ENCODE measurements at places on chromosomes 3 and 15.

DNA sequence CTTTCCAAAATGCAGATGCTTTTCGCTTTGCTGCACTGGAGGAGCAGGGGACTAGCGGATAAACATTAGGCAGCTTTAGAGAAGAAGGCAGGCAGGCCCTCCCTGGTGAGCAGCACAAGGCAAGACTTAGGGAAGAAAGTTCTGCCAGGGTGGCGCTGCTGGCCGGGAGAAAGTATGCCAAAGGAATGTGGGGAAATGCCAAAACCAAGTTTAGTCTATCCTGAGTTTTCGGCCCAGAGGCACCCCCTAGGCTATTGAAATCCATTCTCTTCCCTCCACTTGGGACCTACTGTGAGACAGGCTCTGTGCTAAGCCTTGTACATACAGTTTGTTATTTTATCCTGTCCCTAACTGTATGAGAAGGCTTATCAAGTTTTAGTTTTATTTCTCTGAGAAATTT is 9.2 kb downstream of the SHC4 start:
- no peak for DNase-seq

- DNase-seq, result no peak
Measured at GRCh38 chr3:127745656-127746399, 73.1 kb downstream of the ABTB1 start.

DNA sequence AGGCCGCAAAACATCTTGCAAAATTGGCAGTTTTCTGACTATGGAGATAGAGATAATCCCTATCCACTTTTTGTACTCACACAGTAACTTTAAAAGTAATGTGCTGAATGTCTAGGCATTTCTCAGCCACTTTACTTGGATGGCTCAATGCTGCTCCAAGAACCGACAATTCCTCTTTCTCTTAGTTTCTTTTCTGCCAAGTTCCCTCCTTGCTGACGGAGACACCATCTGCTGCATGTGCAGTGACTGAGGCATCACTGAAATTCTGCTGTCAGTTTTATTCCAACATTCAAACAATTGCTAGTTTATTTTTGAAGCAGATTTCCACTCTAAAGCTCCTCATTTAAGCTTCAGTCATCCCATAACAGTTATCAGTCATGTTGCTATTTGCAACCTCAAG is 116.0 kb upstream of the RBMS3 start:
- DNase-seq, result no peak

- DNase-seq, result no peak
Measured at GRCh38 chr3:51680196-51680595, 9.1 kb downstream of the TEX264 start.

DNA sequence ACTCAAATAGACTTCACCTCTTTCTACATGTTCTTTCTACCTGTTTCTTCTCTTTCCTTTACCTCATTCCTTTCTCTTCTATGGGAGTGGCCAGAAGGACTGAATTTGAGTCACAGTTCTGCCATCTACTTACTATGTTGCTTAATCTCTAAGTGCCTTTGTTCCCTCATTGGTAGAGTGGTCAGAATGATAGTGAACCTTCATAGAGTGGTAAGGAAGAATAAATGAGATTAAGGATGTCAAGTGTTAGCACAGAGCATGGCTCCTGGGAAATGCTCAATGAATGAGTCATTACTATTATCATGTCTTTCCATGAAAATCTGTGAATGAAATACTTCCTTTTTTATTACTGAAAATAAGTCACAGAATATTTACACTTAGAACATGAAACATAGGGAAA is 17.5 kb downstream of the TMEM207 start:
- no peak for DNase-seq

DNA sequence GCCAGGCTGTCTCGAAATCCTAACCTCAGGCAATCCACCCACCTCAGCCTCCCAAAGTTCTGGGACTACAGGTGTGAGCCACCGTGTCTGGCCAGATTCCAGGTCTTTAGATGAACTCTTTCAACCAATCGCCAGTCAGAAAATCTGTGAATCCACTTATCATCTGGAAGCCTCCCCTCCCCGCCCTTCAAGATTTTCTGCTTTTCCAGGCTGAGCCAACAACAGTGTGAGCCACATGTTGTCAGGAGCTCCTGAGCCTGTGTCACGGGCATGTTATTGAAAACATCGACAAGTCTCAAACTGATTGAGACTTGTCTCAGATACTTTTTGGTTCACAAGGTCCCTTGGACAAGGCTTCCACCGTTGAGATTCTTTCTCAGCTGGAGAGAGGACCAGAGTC is 52.0 kb upstream of the TRPM1 start:
- no peak for DNase-seq

DNA sequence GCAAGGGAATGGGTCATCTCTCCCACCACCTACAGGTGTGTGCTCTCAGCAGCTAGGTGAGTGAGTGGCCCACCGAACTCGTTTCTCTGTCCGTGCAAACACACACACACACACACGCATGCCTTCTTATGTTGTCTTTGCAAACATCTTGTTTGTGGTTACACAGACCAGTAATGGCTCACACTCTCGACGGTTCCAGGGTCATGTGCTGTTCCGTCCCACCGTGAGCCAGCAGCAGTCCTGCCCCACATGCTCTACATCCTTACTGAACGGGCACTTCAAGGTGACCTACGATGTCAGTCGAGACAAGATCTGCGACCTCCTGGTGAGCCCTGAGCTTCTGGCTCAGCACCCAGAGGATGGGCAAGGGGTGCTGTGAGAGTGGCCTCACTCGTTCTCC is 4.3 kb downstream of the ITIH1 start:
- DNase-seq, result no peak

DNA sequence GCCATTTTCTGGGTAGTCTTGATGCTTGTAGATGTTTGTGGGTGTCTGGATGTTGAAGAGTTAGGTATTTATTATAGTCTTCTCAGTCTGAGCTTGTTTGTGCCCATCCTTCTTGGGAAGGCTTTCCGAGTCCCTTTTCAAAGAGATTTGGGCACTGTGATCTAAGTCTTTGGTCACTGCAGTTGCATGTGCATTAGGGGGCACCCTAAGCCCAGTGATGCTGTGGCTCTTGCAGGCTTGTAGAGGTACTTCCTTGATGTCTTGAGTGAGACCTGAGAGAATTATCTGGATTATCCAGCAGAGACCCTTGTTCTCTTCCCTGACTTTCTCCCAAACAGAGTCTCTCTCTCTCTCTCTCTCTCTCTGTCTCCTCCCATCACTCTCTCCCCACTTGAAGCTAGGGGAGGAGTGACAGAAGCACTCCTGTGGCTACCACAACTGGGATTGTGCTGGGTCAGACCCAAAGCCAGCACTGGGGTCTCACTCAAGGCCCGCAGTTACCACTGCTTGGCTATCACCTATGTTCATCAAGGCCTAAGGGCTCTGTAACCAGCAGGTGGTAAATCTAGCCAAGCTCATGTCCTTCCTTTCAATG is 68.5 kb downstream of the TMCO5A start:
- DNase-seq, result no peak

GRCh38 chr15:73812806-73813465 is 59.8 kb upstream of the INSYN1 start:
- no peak for DNase-seq

DNA sequence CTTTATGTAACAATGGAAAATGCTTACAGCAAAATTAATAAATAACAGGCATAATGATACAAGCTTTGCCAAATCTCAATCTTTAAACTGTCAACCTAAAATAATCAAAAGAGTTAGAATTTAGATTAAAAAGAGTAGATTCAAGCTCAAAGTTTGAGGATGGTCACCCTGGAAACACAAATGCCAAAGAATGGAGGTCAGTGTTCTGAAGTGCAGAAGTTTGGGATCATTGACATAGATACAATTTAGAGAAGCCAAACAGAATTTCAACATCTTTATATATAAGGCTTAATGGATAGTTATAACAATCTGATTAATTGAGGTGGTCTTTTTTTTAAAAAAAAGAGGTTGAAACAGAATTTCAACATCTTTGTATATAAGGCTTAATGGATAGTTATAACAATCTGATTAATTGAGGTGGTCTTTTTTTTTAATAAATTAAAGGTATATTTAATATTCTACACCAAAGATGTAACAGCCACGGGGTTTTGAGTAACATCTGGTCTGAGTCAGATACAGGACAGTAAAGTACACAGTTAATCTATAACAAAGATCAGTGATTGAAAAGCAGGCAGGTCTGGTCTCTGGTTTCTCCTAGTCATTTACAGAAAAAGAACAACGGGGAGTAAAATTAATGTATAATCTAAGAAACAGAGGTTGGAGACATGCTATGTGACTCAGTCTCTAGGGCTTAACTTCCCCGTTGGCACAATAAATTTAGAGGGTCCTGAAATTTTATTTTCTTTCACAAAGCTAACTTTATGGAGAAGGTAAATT is 490.7 kb downstream of the GBE1 start:
- DNase-seq, result no peak

- no peak for DNase-seq
Measured at GRCh38 chr15:34248190-34248589, 23.4 kb downstream of the EMC4 start.

DNA sequence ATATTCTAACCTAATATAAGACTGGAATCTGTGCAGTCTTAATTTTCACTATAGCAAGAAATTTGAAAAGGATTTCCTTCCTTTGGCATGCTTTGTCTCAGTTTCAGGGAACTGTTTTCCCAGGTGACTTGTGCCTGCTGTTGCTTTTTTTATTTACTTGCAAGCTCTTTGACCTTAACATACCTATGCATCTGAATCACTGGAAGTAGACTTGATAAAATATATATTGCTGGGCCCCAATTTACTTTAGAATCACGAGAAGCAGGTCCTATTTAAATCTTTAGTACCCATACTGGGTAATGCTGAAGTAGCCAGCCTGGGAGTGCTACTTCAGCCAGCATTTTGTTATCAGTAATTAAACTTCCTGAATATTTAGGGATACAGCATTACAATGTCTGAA is 257.9 kb upstream of the ALCAM start:
- DNase-seq, result no peak

- peak; percentile 4 for DNase-seq
Measured at GRCh38 chr15:43762824-43763223, 13.9 kb downstream of the ELL3 start.

DNA sequence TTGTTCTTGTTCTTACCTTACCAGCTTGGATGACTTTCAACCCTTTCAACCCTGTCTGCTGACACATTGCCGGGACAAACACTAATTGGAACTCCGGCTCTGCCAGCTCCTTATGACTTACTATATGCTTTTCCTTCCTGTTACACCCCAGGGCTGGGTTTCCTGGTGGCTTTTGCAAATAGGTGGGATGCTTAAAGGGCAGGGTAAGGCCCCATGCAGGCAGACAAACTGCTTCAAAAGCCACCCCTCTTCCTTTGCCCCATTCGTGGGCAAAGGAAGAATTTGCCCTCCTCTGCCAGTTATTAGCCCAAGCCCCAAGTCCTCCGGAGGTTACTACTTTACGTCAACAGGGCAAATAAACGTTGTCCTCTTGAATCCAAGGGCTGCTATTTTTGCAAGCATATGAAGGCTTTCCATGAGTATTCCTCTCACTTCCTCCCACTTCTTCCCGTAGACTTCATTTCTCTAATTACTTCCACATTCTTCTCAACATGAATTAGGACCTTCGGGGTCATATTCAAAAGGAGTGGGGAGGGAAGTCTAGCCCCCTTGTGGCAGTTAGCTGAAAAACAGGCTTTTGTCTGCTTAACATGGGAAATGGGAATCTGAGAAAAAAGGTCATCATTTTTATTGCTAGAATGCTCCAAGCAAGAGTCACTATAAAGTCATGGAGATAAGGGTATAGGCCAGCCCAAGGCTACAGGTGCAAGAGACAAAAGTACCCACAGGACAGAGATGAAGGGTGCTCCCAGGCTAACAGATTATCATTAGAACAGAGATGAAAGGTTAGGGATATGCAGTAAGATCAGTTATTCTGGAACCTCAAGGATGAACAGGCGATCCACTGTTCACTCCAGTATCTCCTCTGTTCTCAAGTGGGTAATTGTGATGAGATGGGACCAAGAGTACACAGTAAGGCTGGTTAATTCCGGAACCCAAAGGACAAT is 56.3 kb upstream of the FSTL1 start:
- peak; percentile 17 for DNase-seq

DNA sequence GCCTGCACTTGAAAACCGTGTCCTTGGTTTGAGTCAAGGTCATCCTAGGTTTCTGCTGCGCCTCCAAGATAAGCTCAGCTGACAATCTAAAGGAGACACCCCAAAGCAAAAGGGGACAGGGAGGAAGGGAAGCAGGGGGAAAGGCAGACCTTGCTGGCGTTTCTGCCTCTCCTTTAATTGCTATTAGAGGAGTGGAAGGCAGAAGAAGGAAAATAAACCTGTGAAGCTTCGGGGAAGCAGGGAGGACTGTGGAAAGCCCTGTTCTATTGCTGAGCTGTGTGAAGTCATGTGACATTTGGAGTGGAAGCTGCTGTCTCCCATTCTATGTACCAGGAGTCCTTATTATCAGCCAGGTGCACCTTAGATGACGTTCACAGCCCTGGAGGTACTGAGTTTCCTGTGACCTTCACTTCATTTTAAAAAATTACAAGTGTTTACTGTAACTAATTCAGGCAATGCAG is 21.5 kb upstream of the CHD2 start:
- DNase-seq, result peak; percentile 74

DNA sequence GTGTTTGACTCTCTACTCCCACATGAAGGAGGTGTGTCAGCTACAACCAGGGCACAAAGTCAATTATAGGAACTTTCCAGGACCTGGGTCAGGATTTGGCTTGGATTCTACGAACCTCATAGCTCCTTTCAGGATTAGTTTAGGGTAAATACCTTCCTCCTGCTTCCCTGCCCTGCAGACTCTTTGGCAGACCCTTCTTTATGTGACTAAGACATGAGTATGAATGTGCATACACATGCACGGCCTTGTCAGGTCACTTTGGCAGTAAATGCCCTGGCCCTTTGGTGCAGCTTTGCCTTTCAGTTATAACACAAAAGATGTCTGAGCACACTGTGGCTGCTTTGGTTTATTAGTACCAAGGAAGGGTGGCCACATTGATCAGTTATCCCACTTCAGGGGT is 68.9 kb downstream of the GHSR start:
- no peak for DNase-seq

GRCh38 chr15:54101664-54102270 is 123.5 kb downstream of the UNC13C start:
- no peak for DNase-seq

DNA sequence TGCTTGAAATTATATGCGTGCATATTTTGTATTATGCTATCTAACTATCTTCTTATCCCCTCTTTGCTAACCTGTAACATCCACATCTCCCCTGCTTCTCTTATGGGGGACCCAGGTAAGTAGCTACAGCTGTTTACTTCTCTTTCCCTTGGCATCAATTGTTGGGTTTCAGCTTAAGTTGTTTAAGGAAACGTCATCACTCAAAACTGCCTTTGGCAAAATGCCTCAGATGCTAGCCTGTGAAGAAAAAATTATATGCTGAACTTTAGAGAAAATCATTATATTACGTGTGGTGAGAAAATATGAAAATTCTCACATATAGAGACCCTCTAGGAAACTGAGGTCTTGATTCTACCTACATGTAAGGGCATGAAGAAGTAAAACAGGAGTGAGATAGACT is 447.0 kb upstream of the NECTIN3 start:
- no peak for DNase-seq
